Vein endothelial cell (primary cell): ENCODE measurements at places on chromosomes 1 and 21. TPM values are rescaled to one million over a fixed set of nuclear protein-coding genes. Genes with fewer than 3 reads are reported as not detected.

The GUCA2A gene
- total RNA-seq: not detected in 2 replicates

The DDR2 gene
- 15.2 and 16.7 TPM in 2 replicates for total RNA-seq

The CEP170 gene
- 224 and 228 TPM in 2 replicates for total RNA-seq

The ELAPOR1 gene
- total RNA-seq: 0.65 and 0.86 TPM in 2 replicates

The SLC9C2 gene
- total RNA-seq: not detected in 2 replicates
